ENCODE measurements at places on chromosomes 16 and 17.

DNA sequence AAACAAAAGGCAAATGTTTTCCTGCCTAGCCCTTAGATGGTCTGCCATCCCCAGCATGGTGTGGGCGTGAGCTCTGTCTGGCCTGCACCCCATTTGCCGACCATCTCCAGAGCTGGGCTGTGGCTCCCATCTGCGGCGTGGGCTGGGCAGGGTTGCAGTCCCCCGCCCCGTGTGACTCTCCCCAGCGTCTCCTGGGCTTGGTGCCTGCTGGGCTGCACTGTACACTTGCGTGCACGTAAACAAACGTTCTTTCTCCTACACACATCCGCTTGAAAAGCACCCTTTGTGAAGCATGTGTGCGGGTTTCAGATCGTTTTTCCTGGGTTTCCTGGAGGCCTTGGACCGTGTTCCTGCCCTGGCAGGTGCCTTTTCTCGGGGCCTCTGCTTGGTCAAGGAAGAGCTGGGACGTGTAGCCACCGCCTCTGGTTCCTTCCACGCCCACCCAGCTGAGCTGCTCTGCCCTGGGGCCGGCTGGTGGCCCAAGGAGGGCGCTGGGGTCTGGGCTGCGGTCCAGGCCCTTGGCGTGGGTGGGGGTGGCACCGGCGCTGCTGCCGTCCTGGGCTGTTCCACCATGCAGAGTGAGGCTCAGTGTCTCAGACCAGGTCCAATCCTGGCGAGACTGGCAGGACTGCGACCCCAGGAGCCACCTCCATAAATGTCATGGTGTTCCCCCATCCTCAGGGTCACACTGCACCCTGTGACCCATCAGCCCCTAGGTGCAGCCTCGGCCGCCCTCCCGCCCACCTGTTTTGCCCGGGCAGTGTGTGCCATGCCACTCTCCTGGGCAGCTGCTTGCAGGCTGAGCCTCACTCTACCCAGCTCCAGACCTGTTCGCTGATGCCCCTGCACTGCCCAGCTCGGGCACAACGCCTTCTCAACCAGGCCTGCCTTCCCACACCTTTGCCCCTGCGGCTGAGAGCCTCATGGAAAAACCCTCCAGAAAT lies 9.9 kb upstream of the BAIAP3 start:
- no peak for DNase-seq

DNA sequence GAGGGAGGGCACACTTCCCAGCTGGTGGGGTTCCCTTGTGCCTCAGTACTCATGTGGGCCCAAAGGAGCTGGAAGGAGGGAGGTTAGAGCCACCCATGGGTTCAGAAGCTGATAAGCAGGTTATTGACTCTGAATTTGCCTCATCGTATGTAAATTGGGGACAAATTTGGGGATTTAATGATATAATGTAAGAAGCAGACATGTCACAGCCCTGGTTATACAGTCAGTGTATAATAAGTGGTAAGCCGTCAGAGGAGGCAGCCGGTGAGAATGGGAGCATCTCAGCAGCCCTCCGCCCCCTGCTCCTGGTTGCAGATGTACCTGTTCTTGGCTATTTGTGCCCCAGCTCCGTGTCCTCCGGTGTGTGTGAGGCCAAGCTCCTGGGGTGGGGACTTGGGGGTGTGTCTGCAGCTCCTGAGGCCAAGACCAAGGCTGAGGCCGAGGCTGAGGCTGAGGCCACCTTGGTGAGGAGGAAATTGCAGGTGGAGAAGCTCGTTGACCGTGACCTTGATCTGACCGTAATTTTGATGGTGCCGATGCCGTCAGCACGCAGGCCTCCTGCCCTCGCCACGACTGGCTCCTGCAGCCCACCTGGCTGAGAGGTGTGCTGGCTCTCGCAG lies 288.1 kb downstream of the SEC14L1 start:
- DNase-seq = no peak

GRCh38 chr17:43832168-43832975 lies 574 bp downstream of the MPP3 start:
- no peak for DNase-seq

DNA sequence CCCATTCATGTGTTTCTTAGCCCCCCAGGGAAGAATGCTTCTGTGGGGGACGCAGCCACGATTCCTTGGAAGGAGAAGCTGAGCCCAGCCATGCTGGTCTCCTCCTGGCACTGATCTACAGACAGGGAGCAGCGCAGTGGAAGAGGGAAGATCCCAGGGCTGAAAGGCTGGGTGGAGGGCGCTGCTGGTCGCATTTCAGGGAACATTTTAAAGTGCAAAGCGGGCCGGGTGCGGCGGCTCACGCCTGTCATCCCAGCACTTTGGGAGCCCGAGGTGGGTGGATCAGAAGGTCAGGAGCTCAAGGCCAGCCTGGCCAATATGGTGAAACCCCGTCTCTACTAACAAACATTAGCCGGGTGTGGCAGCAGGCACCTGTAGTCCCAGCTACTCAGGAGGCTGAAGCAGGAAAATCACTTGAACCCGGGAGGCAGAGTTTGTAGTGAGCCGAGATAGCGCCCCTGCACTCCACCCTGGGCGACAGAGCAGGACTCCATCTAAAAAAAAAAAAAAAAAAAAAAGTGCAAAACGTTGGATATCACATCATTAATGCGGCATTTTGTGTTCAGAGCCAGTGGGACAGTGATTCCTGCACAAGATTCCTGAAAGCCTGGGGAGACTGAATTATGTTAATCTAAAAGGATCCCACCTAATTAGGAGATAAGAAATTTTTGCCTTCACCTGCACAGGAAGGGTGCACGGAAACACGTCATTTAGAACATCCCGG lies 558 bp upstream of the CHMP6 start:
- no peak for DNase-seq

GRCh38 chr17:78281249-78281845 lies 49.9 kb downstream of the TMEM235 start:
- no peak for DNase-seq
